ENCODE measurements at places on chromosomes 16 and 17. TPM values are rescaled to one million over a fixed set of nuclear protein-coding genes. Genes with fewer than 3 reads are reported as not detected.

NXN gene
- total RNA-seq: 43.9 TPM

KREMEN2 gene
- total RNA-seq: 0.23 TPM

SLFN14 gene
- total RNA-seq: not detected

ZNF646 gene
- 13.3 TPM for total RNA-seq

ZNF213 gene
- 8.9 TPM for total RNA-seq

CTRB1 gene
- not detected for total RNA-seq

ASPSCR1 gene
- total RNA-seq: 13.2 TPM

PRSS21 gene
- 3.8 TPM for total RNA-seq

SHCBP1 gene
- 0.82 TPM for total RNA-seq

HP gene
- 24.3 TPM for total RNA-seq

All from pericardium fibroblast (primary cell).